ENCODE measurements at places on chromosomes 4 and X.

DNA sequence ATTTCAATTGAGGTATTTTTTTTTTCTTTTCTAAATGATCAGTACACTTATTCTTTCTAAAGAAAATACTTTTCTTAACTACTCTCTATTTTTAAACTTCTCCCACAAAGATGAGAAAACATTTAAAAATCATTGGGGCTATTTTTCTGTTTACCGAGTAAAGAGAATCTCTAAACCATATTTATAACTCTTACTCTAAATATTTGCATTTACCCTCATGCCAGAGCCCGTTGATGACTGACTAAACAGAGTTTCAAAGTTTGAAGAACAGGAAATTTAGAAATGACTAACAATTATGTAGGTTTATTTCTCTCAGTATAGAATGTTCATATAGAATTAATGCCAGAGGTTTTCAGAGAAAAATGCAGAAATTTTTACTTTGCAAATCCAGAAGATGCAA lies 2.7 kb upstream of the ALB start:
- no peak for DNase-seq

DNA sequence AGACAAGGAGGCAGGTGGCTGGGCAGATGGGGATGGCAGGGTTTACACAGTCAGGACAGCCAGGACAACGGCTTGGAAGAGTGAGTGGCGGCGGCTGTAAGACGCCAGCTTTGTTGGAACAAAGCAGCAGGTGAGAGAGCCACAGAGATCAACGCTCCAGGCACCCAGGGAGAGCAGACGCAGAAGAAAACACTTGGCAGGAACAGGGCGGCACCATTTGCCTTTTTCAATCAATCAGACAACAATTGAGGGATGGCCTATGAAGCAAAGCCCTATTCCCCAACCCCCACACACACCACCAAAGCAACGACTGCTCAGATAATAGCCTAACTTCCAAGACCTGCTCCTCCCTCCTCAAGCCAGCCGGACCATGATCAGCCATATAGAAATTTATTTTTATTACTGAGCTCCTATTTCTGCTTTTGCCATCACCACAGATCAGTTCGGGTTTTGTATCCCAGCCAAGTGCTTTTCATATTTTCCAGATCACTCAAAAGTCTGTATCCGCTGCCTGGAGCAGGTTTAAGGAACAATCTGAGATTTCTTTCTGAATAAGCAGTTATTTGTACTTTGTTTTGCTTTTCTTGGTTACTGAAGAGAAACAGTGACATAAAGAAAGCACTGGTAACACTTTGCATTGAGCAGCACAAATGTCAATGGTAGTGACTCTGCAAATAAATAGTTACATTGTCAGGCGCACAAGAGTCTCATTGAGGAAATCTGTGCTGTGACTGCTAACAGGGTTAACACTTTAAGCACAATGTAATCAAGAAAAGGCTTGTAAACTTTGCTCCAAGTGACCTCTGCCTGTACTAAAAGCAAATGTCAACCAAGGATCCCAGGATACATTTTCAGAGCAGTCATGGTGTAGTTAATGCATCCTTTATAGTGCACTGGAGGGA lies 81.8 kb upstream of the RBPJ start:
- no peak for DNase-seq

DNA sequence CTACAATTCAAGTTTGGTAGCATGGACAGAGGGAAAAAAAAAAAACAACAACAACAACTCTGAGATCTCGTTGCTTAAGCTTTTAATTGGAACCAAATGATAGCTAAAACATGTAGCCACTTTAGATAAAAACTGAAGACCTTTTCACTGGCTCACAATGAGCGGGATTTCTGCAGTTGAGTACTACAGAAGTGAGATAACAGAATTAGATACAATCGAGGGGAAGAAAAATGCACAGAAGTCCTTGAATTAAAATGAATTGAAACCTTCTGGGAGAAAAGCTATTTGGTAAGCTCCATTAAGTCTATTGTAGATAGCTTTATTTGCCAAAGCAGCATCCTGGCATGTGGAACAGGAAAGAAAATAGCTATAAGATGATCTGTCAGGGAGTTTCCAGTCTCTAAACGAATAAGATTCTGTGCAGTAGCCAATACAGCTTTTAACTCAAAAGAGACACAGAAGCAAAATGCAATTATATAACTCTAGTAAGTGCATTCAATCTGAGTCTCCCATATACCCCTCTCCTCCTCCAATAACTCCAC lies 248.5 kb downstream of the ENOX2 start:
- DNase-seq: no peak

DNA sequence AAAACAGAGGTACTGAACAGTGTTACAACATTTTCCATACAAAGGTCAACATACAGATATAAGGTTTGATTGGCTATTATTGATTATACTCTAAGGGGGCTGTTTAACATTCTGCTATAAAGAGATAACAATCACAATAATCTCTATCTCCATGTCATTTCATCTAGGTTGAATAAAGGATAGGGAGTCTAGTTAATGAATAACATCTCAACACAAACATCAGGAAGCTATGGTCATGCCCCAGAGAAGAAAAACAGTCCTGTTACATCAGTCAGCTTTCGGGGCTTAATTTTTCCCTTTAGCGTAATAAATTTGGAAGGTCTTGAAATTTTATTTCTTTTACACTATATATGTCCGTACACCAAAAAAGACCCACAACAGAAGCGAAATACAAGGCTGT lies 41.5 kb upstream of the DCAF8L2 start:
- DNase-seq: no peak

DNA sequence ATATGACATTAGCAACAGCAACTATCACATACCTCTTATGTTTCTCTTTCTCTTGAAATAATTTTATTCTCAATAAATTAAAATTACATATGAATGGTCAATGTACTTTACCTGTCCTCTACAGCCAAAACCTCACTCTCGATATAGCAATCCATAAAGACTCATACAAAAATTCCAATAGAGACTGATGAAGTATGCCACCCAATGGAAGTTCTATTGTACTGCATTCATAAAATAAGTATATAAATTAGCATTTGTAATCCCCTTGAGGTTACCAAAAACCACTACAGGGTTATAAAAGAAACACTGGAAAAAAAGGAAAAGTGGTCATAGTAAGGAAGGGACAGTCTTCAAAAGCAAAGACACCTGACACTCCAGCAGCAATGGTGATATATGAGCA lies 32.8 kb downstream of the CLDN2 start:
- DNase-seq: no peak

GRCh38 chrX:123923211-123923610 lies 38.3 kb upstream of the STAG2 start:
- DNase-seq: no peak

GRCh38 chr4:165872461-165873297 lies at the start of gene TLL1:
TSS of gene TLL1 (plus strand) at chr4:165873237. CDS start at chr4:165873905, 668 bp downstream.
- no peak for DNase-seq

GRCh38 chr4:127441571-127441970 lies 191.2 kb upstream of the INTU start:
- no peak for DNase-seq

- no peak for DNase-seq
Observed at GRCh38 chr4:2608291-2608690, 71.8 kb downstream of the FAM193A start.

DNA sequence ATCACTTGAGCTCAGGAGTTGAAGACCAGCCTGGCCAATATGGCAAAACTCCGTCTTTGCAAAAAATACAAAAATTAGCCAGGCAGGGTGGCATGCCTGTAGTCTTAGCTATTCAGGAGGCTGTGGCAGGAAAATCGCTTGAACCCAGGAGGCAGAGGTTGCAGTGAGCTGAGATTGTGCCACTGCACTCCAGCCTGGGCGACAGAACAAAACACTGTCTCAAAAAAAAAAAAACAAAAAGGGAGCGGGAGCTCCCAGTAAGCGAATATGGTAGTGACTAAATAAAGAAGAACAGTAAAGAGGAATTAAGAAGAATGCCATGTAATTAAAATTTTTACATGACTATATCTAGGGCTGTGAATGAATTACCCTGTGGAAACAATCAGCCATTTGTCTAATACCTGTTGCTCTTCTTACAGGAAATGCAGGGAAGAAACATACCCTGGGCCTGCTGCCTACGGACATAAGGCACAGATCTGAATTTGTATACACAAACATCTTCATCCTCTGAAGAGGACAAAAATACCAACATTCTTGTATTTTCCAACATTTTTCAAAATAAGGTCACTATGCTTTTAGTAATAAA lies 11.4 kb downstream of the WDFY3 start:
- no peak for DNase-seq

DNA sequence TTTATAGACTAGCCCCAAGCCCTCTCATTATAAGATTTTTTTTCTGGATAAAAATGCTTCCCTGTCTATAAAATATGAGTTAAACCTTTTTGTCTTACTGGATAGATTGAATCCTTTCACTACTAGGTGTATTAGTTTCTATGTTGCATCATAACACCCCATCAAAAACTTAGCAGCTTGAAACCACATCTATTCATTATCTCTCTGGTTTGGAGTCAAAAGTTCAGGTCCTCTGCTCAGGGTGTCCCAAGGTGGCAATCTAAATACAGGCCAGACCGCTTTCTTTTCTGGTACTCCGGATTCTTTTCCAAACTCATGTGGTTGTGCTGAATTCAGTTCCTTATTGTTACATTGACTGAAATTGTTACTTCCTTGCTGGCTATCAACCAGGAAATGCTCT lies 515.5 kb downstream of the PDHA2 start:
- DNase-seq: no peak

Measured in activated CD4-positive, alpha-beta T cell treated with anti-CD3 and anti-CD28 coated beads for 1 hour (primary cell).